ENCODE measurements at places on chromosomes 5 and 9.

GRCh38 chr9:28668158-28668557 lies 1094.9 kb upstream of the C9orf72 start:
- DNase-seq: no peak

DNA sequence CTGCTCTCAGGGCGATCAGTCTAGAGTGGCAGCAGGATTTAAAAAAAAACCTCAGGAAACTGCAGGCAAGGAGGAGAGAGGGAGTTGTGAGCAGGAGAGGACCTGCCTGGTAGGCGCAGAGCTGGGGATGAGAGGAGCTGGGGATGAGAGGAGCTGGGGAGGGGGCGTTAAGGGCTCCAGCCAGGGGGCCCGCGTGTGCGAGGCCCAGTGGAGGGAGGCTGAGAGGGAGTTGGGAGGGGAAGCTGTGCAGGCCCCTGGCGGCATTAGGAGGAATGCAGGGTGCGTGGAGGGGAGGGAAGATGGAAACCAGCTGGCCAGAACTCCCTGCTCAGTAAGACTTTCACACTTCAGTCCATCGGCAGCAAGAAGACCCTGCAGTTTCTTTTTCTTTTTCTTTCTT lies 45.2 kb upstream of the HMCN2 start:
- peak; percentile 52 for DNase-seq

DNA sequence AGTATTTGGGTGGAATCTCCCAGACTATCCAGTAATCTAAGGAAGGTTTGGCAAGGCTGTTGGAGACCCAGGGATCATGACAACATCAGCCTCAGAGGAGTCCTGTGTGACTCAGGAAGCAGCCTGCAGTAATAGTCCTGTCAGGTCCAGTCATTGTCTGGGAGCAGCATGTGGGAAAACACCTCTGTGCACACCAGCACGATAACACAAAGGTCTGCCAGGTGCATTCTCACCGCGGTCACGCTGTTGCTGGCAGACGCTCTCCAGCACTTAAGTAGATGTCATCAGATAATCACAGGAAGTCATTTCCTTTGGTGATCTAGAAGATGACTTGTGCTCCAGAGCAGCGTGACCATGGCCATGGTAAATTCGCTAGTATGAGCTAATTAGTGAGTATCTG lies 99.2 kb upstream of the IQGAP2 start:
- DNase-seq: no peak

DNA sequence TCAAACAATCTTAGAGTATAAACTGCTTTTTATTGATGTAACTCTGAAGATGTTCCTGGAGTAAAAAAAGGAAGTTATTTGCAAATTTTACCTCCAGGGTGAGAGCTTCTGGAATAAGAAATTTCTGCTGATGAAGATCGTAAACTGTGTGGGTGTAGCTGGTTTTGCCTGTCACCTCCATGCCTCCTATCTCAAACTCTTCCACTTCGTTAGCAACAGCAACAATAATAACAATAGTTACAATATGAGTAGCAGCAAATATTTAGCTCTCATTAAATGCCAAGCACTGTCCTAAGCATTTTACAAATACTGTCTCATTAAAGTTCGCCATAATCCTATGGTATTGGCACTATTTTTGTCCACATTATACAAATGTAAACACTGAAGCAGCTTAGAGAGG lies 57.9 kb downstream of the GCNT1 start:
- no peak for DNase-seq

- no peak for DNase-seq
Measured at GRCh38 chr9:133237035-133237731, 28.1 kb upstream of the OBP2B start.

- no peak for DNase-seq
Measured at GRCh38 chr5:5678909-5679308, 256.4 kb downstream of the ICE1 start.

- DNase-seq: no peak
Measured at GRCh38 chr9:20364959-20365358, 257.3 kb downstream of the MLLT3 start.

DNA sequence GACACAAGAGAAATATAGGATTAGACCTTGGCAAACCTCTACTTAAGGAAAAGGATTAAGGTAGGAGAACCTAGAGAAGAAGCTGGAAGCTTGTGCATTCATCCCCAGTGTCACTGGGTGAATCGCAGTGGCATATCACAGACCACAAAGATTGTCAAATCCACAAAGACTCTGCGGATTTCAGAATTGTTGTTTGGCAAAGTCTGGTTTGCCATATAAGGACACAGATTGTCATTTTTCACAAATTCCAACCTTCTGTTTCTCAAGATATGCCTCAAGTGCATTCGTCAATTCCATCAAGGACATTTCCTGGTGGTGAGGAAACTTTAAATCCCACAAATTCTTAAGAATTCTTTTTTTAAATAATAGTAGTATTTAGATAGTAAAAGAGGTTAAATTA lies 395.1 kb upstream of the PAPPA start:
- DNase-seq: no peak

DNA sequence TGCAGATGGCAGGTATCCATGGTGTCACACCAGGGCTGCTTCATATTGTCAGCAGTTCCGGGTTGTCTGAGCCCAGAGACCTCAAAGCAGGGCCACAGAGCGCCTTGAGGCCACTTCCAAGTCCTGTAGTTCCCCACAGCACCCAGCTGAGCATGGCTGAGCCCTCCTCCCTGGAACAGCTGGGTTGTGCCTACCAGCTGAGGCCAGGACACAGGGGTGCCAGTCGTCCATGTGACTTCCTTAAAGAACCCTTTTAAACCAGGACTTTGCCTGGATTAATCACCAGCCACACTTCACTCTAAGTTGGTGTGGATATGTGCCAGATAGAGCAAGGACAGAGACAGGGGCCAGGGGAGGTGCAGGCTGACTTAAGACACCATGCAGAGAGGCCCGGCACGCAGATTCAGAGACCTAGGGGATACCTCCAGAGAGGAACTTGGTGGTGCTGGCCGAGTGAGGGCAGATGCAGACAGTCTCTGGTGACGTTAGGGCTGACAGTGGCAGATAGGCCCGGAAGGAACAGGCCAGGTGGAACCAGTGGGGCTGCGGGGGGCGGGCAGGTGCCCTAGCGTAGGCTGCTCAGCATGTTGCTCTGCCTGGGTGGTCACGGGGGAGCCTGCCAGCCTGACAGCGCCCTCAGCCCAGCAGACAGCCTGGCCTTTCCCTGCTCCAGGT lies 142.7 kb downstream of the CACNA1B start:
- no peak for DNase-seq

GRCh38 chr5:52065182-52065581 lies 681.9 kb downstream of the ISL1 start:
- DNase-seq: no peak

GRCh38 chr9:123712399-123712798 lies 217.5 kb downstream of the DENND1A start:
- DNase-seq: no peak

DNA sequence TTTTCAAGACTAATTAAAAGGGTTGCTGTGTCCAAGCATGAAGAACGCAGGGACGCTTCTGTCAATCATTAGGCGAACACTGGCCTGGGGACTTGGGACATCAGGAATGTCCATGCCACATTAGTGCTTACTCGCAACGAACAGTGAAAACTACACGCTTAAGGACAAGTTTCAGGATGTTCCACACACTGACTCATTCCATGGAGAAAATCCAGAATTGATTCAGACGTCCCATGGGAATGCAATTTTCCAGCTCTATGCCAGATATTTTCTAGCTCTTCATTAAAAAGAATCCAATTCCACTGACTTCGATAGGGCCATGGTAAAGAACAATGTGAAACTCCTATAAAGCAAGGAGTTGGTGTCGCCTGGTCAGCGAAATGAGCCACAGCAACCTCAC lies 98.2 kb downstream of the CAMSAP1 start:
- DNase-seq: no peak

- DNase-seq: peak; percentile 8
Measured at GRCh38 chr5:30539004-30539634, 654.4 kb upstream of the CDH6 start.

DNA sequence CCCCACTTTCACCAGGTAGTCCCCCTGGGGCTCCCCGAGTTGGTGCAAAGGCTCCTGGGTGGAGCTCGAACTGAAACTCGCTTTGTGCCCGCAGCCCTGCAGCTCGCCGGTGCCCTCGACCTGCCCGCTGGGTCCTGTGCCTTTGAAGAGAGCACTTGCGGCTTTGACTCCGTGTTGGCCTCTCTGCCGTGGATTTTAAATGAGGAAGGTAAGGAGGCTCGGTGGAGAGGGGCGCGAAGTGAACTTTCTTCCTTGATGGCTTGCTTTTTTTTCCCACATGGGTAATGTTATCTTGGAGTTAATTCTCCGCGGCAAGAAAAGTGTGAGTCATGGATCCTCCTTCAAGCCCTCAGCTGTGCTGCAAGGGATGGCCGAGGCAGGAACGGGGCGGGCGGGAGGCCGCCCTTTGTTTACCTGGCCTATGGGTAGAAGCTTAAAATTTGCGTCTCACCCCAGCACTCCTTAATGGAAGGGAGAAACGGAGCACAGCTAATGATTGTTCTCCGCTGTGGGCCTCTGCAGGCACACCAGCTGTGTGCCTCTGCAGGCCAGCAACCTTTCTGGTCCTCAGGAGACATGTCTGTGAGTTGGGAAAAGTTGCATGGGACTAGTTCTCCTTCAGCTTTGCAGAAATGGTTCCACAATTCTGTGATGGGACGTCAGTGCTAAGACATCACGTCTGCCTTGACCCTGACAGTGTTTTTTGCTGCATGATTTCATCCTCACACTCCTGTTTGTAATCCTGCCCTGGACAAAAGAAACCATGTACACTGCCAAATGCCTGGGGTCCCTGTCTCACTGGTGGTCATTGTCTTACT lies 1.1 kb downstream of the MAMDC2 start:
- peak; percentile 23 for DNase-seq

DNA sequence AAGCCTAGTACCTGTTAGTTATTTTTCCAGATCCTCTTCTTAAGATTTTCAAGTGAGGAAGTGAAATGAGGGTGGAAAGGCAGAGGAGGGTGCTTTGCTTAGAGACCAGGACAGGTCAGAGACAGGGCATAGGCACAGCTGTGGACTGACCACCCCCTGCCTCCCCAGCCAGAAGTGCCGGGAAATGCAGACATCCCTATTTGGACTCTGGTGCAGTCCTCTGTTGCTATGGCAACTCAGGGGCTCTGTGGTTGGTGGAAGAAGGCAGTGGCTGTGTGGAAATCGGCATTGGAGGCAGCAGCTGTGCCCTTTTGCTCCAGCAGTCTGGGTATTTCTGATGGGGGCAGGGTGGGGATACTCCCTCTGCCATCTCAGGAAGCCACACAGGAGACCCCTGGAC lies 43.3 kb upstream of the NDFIP1 start:
- DNase-seq: peak; percentile 26

- no peak for DNase-seq
Measured at GRCh38 chr9:127014910-127015540, 100.4 kb downstream of the RALGPS1 start.

GRCh38 chr5:3531320-3531986 lies 64.2 kb upstream of the IRX1 start:
- no peak for DNase-seq

DNA sequence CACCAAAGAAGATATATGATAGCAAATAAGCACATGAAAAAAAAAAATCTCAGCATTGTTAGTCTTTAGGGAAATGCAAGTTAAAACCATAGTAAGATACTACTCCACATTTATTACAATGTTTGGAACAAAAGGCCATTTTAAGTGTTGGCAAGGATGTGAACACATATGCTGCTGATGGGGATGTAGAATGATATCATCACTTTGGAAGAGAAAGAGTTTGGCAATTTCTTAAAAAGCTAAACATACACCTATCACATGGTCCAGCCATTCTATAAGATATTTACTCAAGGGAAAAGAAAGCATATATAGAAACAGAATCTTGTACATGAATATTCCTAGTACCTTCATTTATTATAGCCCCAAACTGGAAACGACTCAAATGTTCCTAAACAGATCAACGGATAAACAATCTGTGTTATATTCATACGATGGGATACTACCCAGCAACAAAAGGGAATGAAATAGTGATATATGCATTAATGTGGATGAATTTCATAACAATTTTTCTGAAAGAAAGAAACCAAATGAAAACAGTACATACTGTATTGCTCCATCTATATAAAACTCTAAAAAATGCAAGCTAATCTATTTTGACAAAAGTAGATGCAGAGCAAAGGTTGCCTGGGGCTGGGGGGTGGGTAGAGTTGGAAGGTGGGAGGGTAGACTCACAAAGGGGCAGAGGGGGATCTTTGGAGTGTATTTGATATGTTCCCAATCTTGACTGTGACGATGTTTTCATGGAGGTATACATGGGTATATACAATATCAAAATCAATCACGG lies 45.7 kb upstream of the SMAD5 start:
- no peak for DNase-seq

GRCh38 chr5:14830210-14831005 lies 41.2 kb downstream of the ANKH start:
- DNase-seq: no peak

DNA sequence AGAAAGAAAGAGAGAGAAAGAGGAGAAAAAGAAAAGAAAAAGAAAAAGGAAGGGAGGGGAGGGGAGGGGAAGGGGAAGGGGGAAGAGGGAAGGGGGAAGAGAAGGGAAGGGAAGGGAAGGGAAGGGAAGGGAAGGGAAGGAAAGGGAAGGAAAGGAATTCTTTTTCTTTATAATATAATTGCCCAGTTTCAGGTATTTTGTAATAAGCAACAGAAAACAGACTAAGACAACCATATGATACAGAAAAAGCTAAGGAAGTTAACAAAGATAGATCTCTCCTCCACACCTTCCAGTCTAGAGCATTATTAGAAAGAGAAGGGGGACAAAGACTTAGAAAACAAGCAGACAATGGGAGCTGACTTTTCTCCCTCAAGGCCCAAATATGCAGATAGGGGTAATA lies 31.0 kb downstream of the MEIKIN start:
- DNase-seq: no peak

DNA sequence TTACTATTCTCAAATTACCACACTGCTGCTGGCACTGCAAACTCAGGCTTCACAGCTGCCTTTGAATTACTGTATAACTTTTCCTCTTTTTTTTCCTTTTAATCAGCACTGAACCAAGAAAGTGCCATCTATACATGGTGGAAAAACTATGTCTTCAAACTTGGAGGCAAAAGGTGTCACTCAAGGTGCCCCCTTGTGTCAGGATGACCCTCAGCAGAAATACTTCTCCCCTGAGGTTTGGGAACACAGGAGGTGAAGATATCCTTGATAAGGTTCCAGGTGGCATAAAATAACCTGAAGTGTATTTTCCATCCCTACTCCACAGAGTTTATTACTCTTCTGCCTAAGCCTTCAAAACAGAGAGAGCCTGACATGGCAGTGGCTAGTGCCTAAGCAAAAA lies 14.5 kb downstream of the FRMD3 start:
- no peak for DNase-seq

- DNase-seq: no peak
Measured at GRCh38 chr5:131214609-131215227, 44.0 kb downstream of the LYRM7 start.

DNA sequence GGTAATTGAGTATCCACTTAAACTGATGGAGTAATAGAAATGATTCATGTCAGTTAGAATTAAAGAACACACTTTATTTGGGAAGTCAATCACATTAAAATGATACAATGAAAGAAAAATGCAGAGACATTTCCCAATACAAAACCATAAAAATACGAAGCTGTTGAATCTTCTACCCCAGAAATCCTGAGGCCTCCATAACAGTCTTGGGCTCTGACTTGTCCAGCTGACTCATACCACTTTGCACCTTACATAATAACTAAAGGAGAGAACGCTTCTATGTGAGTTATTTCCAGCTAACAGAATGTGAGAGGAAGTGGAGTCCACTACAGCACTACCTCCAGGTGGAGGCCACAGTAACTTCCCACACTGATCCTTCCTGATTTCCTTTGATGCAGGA lies 305.0 kb downstream of the MRPS30 start:
- no peak for DNase-seq
